Mesothelial cell of epicardium (in vitro differentiated cells): ENCODE measurements at places on chromosomes 5 and 9. TPM values are rescaled to one million over a fixed set of nuclear protein-coding genes. Genes with fewer than 3 reads are reported as not detected.

ISL1 gene
- 12.0 to 14.7 TPM (median 13.7 TPM) in 3 replicates for total RNA-seq

PCDHGA11 gene
- 5.7 to 6.0 TPM (median 6.0 TPM) in 3 replicates for total RNA-seq

C6 gene
- 0.20 to 0.42 TPM in 2 of 3 replicates, not detected in the other for total RNA-seq

DMGDH gene
- total RNA-seq = 1.2 to 2.1 TPM (median 1.8 TPM) in 3 replicates

MYOT gene
- total RNA-seq = not detected in 3 replicates

FGF1 gene
- total RNA-seq = 0.07 TPM in 1 of 3 replicates, not detected in the others

TTC39B gene
- 5.2 to 6.0 TPM (median 6.0 TPM) in 3 replicates for total RNA-seq

SERF1B gene
- total RNA-seq = 34.2 to 43.2 TPM (median 38.2 TPM) in 3 replicates

ECPAS gene
- 84.7 to 95.1 TPM (median 92.6 TPM) in 3 replicates for total RNA-seq

CDC20B gene
- 0.09 to 0.16 TPM in 2 of 3 replicates, not detected in the other for total RNA-seq

SH3RF2 gene
- total RNA-seq = 2.2 to 3.2 TPM (median 2.5 TPM) in 3 replicates

SNAPC3 gene
- 41.7 to 46.2 TPM (median 43.5 TPM) in 3 replicates for total RNA-seq

NRG2 gene
- 2.0 to 2.8 TPM (median 2.0 TPM) in 3 replicates for total RNA-seq

TMEM8B gene
- 44.4 to 47.9 TPM (median 45.0 TPM) in 3 replicates for total RNA-seq

TAF1L gene
- 0.05 TPM in 1 of 3 replicates, not detected in the others for total RNA-seq

TMEM232 gene
- total RNA-seq = 5.2 to 6.5 TPM (median 5.7 TPM) in 3 replicates

FCN1 gene
- total RNA-seq = not detected in 3 replicates

CMYA5 gene
- total RNA-seq = 6.5 to 7.6 TPM (median 6.7 TPM) in 3 replicates

CDO1 gene
- total RNA-seq = 9.9 to 13.1 TPM (median 11.8 TPM) in 3 replicates

WASHC1 gene
- total RNA-seq = 24.7 to 26.4 TPM (median 26.4 TPM) in 3 replicates

GABRB2 gene
- 0.75 to 0.78 TPM (median 0.76 TPM) in 3 replicates for total RNA-seq

PTRH1 gene
- 9.4 to 10.3 TPM (median 9.5 TPM) in 3 replicates for total RNA-seq

IFNA5 gene
- not detected in 3 replicates for total RNA-seq

RALGPS1 gene
- total RNA-seq = 25.6 to 29.5 TPM (median 26.9 TPM) in 3 replicates

GGTA1 gene
- 0.22 TPM in 1 of 3 replicates, not detected in the others for total RNA-seq

STK32A gene
- total RNA-seq = 3.3 to 6.3 TPM (median 3.5 TPM) in 3 replicates

WHRN gene
- 25.5 to 28.2 TPM (median 27.5 TPM) in 3 replicates for total RNA-seq

VAV2 gene
- total RNA-seq = 57.5 to 62.1 TPM (median 61.9 TPM) in 3 replicates

FAM200C gene
- total RNA-seq = 5.8 to 6.6 TPM (median 6.0 TPM) in 3 replicates

TSSK1B gene
- total RNA-seq = 0.38 to 0.78 TPM (median 0.60 TPM) in 3 replicates

AGTPBP1 gene
- total RNA-seq = 26.0 to 27.4 TPM (median 27.0 TPM) in 3 replicates

MEGF10 gene
- 2.8 to 4.1 TPM (median 3.0 TPM) in 3 replicates for total RNA-seq

SLC36A3 gene
- not detected in 3 replicates for total RNA-seq

PRLR gene
- 1.2 to 2.1 TPM (median 1.7 TPM) in 3 replicates for total RNA-seq

KIF24 gene
- total RNA-seq = 3.5 to 3.9 TPM (median 3.5 TPM) in 3 replicates

PARP8 gene
- total RNA-seq = 27.0 to 29.4 TPM (median 27.5 TPM) in 3 replicates

BNIP1 gene
- 10.8 to 12.2 TPM (median 11.2 TPM) in 3 replicates for total RNA-seq

SPATA31D4 gene
- not detected in 3 replicates for total RNA-seq

RIOK2 gene
- 25.9 to 29.4 TPM (median 29.1 TPM) in 3 replicates for total RNA-seq

PLAA gene
- 33.1 to 38.3 TPM (median 34.4 TPM) in 3 replicates for total RNA-seq

GRIN1 gene
- 0.58 to 0.99 TPM (median 0.64 TPM) in 3 replicates for total RNA-seq

IFNK gene
- not detected in 3 replicates for total RNA-seq

PCDHB15 gene
- total RNA-seq = 2.2 to 2.4 TPM (median 2.3 TPM) in 3 replicates

PCDHGA4 gene
- 0.86 to 1.2 TPM (median 1.1 TPM) in 3 replicates for total RNA-seq

GRPEL2 gene
- total RNA-seq = 13.9 to 15.4 TPM (median 14.9 TPM) in 3 replicates

SLC9A3 gene
- total RNA-seq = 1.9 to 2.4 TPM (median 2.3 TPM) in 3 replicates

PNPLA7 gene
- total RNA-seq = 5.3 to 5.7 TPM (median 5.6 TPM) in 3 replicates

ZNF483 gene
- total RNA-seq = 12.2 to 13.0 TPM (median 12.6 TPM) in 3 replicates

CDH9 gene
- total RNA-seq = 0.65 to 1.2 TPM (median 0.66 TPM) in 3 replicates

IRGM gene
- 0.24 to 0.79 TPM (median 0.45 TPM) in 3 replicates for total RNA-seq

TAF11L2 gene
- not detected in 3 replicates for total RNA-seq

GHR gene
- 7.9 to 9.9 TPM (median 9.7 TPM) in 3 replicates for total RNA-seq

GRAMD2B gene
- total RNA-seq = 12.0 to 15.0 TPM (median 14.0 TPM) in 3 replicates

DNAH5 gene
- total RNA-seq = 0.34 to 0.54 TPM (median 0.38 TPM) in 3 replicates
